Ureter (tissue), 1 donor: ENCODE measurements at places on chromosomes 2 and 18. TPM values are rescaled to one million over a fixed set of nuclear protein-coding genes. Genes with fewer than 3 reads are reported as not detected.

The KHK gene
- 2.6 TPM for total RNA-seq

The GCA gene
- total RNA-seq: 27.5 TPM

The UGT1A5 gene
- total RNA-seq: 21.3 TPM

The PTGR3 gene
- 31.5 TPM for total RNA-seq

The ZC3H8 gene
- 23.9 TPM for total RNA-seq
